ENCODE measurements at places on chromosomes 4 and X.
A peak's percentile ranks its signal among the peaks of the same experiment; 100 is the strongest.

GRCh38 chrX:48992341-48992740, 9.7 kb downstream of the GRIPAP1 start:
- DNase-seq, result no peak

DNA sequence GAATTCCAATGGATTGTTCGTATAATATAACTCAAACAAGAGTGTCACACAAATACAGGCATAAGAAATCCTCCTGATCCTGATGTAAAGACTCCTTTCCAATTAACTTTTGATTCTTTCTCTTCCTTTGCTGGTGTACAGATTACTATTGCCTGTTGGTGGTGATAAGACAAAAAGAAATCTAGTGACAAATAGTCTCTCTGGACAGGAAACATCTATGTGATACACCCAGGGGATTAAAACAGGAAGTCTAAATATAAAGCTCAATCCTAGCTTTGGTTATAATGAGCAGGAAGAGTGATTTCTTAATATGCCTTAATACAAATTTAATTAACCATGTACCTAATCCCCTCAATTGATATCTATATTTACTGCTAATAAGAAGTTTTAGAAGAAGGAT, 45.1 kb downstream of the ARHGEF6 start:
- DNase-seq, result no peak

DNA sequence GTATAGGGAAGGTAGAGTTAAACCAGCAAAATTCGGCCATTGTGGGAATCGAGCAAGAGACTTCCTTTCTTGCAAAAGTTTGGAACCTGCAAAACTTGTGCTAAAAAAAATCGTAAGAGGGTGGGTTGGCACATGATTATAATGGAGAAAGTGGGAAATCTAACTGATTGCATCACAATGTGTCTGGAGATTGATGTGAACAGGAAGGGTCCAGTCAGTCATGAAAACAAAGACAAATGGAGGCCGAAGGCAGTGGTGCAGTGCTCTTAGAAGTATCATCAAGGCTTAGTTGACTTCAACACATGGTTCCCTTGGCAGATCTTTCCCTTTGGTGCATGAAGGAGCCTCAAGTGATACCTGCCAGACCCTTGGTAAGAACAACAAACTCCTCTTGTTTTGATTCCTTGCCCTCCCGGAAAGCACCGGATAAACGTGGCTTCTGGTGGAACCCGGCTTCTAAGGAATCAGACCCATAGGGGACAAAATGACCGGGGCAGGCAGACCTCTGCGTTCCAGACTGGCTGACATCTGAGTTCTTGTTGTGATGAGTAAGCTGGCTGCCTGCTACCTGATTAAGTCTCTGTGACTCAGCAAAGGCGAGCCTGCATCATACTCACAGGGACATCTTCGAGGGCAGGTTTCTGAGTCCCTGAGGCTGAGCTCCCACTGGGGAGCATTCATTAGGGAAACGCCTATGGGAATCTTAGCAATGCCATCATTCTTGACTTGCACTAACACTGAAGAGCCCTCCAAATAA, 87.7 kb upstream of the MAP3K15 start:
- no peak for DNase-seq

DNA sequence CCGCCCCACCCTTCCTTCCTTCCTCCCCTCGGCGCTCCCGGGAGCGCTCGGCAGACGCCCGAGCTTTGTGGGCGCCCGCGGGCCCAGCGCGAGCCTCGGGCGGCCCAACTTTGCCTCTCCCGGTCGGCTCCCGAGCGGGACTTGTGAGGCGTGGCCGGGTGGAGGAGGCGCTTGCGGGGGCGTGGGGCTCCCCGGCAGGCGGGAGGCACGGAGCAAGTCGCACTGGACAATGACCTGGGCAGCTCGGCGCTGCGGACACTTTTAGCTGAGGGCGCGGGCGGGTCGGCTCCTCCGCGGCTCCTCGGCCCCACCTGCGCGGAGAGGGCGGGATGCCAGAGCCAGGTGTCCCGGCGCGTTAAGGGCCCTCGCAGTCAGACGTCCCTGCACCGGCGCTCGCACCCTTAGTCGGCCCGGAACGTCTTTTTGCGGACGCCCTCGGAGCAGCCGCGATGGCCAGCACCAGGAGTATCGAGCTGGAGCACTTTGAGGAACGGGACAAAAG, 385 bp downstream of the DCLK2 start:
- peak; percentile 12 for DNase-seq

- no peak for DNase-seq
These were observed 62.3 kb upstream of the TLL1 start for GRCh38 chr4:165810726-165811125.

DNA sequence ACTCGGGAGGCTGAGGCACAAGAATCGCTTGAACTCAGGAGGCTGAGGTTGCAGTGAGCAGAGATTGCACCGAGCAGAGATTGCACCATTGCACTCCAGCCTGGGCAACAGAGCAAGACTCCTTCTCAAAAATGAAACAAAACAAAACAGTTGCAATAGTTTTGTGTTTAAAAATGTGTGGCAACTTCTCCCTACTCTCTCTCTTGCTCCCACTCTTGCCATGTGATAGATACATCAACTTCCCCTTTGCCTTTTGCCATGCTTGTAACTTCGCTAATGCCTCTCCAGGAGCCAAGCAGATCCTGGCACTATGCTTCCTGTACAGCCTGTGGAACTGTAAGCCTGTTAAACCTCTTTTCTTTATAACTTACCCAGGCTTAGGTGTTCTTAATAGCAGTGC, 52.5 kb upstream of the INTU start:
- no peak for DNase-seq

DNA sequence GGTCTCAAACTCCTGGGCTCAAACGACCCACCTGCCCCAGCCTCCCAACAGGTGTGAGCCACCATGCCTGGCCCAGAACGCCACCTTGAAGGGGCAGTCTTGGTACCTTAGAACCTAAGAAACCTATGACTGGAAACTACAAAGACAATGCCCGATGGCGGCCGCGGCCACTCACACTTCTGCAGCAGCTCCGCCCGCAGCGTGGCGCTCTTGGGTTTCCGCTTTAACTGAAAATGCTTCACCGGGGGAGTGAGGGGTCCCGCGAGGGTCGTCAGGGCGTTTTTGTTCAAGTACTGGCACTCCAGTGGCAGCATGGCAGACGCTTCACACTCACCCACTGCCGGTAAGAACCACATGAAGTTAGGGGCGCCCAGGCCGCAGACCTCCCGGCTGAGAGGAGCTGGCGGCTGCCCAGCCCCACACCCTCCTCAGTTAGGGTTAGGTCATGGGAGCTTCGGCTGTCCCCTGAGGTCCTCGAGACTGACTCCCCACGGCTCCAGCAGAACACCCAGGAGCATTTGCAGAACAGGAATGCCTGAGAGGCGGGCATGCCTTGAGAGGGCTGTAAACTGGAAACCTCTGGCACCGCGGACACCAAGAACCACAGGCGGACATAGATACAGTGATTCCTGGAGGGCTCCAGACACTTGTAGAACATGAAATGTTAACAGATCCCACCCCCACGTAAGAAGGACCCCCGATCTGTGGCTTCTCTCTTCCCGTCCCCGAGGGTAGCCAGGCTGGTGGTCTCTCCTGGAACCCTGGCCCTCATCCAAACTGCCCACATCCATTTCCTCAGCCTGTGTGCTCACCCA, 19.0 kb downstream of the NELFA start:
- DNase-seq, result no peak

GRCh38 chr4:98626350-98626749, 32.1 kb downstream of the TSPAN5 start:
- DNase-seq, result no peak

- no peak for DNase-seq
These were observed 205.3 kb downstream of the SLC39A8 start for GRCh38 chr4:102139932-102140331.

DNA sequence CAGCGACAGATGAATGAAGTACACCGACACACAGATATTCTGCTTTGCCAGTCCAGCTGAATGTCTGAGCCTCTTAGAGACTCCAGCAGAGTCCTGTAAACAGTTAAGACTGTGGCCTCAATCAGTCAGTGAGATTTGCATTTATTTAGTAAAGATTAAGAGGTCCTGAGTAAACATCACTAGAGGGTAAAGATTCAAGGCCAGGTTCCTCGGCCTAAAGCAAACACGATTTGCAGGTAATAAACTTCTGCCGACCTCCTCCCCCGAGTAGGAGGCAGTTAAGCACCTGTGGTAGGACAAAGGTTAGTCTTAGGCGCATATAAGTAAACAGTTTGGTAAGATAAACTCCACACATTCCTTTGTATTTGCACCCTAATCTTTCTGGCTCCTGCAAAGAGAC, 99.6 kb downstream of the CFAP47 start:
- no peak for DNase-seq

GRCh38 chrX:46733226-46733625, 25.7 kb downstream of the SLC9A7 start:
- DNase-seq, result no peak

GRCh38 chr4:101345271-101345595, 2.1 kb downstream of the PPP3CA start:
- DNase-seq, result peak; percentile 16

DNA sequence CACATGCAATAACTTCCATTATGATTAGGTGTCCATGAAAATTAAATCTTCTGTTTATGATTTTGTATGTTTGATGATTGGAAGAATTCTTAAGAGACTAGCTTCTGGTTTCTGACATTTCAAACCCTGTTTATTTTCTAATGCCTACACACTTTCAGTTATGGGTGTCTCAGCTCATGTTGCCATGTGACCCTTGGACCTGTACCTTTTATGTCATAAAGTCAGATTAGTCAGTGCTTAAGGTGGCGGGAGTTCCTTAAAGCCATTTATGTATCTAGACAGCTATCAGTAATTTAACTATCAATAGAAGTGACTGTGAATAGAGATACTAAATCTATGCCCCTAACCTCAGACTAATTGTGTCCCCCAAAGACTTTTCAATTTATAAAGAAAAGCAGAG, 155.6 kb downstream of the GBA3 start:
- no peak for DNase-seq

DNA sequence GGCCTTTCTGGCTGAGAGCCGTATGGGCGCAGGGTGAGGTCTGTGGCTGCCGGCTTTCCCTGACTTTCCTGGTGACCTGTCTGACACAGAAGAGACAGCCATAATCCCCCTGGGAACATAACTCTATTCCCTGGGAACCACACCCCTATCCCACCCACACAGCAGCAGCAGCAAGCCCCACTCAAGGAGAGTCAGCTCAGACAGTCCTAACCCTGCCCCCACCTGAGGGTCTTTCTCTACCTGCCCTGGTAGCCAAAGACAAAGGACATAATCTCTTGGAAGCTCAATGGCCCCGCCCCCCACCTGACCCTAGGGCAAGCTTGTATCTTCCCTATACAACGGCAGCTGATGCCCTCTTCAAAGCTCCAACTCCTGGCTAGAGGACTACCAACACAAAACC, 74.6 kb downstream of the PABPC4L start:
- DNase-seq, result no peak

DNA sequence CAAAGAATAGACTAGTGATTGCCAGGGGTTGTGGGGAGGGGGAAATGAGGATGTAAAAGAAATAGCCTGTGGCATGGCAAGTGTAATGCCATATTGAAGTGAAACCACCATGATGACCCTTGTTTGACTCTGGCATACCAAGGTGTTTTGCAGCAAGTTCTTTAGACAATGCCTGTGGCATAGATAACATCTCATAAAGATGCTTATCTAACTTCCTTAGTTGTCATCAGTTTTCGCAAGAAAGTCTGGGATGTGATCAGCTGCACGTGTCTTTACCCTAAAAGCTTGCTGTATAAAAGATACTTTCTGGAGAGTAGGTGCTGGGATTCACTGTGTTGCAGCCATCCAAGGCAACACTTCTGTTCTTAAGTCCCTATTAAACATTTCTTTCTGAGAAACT, 176.1 kb upstream of the MAGEB16 start:
- DNase-seq, result no peak

DNA sequence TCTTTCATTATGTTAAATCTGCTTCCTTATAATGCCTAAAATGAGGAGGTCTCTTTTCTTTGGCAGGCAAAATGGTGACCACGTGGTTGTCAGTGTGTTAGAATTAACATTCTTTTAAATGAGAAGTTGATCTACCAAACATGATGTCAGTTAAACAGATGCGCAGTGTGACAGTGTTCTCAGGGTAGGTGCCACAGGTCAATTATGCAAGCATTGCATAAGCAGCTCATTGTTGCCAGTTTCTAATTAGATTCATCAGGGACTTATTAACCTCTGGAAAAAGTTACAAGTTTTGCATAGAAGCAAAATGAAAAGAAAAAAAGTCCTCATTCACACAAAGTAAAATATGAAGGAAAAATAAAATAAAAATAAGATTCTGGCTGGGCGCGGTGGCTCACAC, 324.1 kb upstream of the GALNT7 start:
- no peak for DNase-seq

DNA sequence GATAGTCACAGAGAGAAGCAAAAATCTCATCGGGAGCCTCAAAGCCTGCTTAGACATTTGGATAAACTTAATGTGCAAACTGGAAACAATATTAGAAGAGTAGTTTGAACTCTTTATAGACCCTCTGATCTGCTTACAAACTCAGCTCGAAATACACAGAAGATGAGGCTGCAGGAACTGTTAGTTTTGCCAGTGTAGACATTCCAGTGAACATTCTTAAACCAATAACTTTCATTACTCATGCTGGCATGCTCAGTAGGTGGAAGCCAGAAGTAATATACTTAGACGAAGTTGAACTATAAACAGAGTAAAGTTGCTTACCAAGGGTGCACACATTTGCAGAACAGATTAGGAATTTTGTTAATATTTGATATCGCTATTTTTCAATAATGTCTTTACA, 303.5 kb downstream of the ANKRD50 start:
- no peak for DNase-seq

DNA sequence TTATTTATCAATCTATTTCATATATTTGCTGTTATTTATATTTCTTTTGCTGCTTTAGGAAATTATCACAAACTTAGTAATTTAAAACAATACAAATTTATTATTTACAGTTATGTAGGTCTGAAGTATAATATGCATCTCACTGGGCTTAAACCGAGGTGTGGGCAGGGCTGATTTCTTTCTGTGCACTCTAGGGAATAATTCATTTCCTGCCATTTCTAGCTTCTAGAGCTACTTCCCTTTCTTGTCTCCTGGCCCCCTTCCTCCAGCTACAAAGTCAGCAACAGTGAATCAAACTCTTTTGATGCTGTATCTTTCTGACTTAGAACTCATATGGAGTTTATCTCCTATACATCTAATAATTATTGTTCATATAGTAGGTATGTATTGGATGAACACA, 303.5 kb upstream of the ARSJ start:
- no peak for DNase-seq

DNA sequence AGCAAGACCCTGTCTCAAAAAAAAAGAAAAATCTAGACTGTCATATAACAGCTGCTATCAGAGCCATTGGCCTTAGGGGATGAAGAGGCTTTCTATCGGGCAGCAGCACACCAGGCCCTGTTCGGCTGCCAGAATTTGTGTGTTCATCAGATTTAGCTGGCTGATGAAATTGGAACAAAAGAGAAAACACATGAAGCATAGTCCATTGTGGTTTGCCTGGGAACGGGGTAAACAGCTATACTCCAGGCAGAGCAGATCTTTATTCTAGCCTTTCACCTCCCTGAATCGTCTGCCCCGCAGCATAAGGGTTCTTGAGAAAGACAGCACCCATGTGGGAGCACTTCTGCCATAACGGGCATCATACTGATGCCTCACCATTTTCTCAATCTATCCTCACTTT, 11.6 kb downstream of the TKTL1 start:
- no peak for DNase-seq

- DNase-seq, result no peak
These were observed 565 bp downstream of the MOB1B start for GRCh38 chr4:70902577-70903290.
